ENCODE measurements at places on chromosomes 2 and 18.

GRCh38 chr18:62186499-62186773 is 420 bp downstream of the PIGN start:
- no peak for DNase-seq

DNA sequence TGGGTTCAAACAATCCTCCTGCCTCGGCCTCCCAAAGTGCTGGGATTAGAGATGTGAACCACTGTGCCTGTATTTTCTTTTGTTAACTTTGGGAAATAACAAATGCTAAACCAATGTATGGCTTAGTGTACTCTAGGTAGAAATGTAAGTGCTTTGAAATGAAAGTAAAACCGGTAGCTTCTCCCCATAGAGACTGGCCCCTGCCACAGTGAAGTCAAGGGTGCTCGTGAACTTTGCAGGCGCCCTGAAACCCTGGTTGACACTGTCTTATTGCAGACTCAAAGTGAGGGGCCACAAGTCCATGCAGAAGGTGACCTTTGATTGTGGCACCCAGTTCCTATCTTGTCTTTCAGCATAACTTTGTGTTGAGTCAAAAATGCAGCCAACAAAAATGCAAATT is 24.2 kb upstream of the MTCL1 start:
- DNase-seq: no peak

GRCh38 chr2:111116843-111117597 is 3.7 kb upstream of the BCL2L11 start:
- peak; percentile 47 for DNase-seq

DNA sequence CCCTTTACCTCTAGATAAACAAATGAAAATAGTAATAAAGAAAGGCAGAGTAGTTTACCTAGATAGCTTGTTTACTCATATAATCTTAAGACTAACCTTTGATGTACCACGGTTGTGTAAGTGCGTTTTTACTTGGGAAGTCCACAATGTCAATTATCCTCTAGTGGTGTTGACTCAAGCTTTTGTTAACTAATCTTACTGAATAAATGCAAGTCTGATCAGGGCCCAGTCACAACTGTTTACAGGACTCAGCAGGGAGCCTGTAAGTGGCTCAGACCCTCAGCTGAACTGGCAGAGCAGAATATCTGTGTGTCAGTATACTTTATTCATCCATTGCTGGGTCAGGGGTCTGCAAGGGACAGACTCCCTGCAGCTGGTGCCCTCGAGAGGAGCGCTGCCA is 98.1 kb upstream of the ACAA2 start:
- DNase-seq: no peak

GRCh38 chr18:34957864-34958259 is 83.4 kb upstream of the MAPRE2 start:
- no peak for DNase-seq

DNA sequence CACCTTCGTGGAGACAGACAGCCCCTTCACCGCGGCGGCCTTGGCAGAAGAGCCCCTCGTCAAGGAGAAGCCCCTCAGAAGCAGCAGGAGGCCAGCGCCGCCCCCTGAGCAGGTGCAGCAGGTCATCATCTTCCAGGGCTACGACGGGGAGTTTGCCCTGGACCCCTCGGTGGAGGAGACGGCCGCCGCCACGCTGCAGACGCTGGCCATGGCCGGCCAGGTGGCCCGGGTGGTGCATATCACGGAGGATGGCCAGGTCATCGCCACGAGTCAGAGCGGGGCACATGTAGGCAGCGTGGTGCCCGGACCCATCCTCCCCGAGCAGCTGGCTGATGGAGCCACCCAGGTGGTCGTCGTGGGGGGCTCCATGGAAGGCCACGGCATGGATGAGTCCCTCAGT is 145.7 kb downstream of the PTGR3 start:
- DNase-seq: no peak

Measured in activated T-helper 1 cell treated with Interleukin-2 at 50 U/mL for 16 hours (primary cell).